ENCODE measurements at places on chromosomes 11 and 22. TPM values are rescaled to one million over a fixed set of nuclear protein-coding genes. Genes with fewer than 3 reads are reported as not detected.

DNA sequence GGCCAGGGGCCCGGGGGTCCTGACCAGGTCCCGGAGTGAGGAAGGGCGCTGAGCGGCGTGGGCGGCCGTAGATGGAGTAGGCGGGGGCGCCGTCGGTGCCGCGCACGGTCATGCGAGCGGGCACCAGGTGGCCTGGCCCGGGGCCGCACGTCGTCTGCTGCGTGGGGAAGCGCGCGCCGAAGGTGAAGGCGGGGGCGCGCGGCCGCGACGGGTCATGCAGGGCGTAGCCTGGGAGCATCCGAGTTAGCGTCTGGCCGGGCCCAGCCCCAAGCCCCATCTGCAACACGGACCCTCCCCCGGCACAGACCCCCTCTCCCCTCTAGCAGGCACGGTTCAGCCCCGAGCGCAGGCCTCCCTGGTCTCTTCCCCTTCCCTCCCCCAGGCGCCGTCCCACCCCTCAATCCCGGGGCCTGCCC is 1.7 kb upstream of the TYMP start:
- DNase-seq, result no peak
- no peaks in the 10 kb centered on the region for H3K36me3 ChIP-seq
- peaks cover 11% of the 10 kb centered on the region for H3K27me3 ChIP-seq
- peak overlapping the region; percentile 60 for H3K4me3 ChIP-seq
- H3K4me1 ChIP-seq, result peaks cover 14% of the 10 kb centered on the region

DNA sequence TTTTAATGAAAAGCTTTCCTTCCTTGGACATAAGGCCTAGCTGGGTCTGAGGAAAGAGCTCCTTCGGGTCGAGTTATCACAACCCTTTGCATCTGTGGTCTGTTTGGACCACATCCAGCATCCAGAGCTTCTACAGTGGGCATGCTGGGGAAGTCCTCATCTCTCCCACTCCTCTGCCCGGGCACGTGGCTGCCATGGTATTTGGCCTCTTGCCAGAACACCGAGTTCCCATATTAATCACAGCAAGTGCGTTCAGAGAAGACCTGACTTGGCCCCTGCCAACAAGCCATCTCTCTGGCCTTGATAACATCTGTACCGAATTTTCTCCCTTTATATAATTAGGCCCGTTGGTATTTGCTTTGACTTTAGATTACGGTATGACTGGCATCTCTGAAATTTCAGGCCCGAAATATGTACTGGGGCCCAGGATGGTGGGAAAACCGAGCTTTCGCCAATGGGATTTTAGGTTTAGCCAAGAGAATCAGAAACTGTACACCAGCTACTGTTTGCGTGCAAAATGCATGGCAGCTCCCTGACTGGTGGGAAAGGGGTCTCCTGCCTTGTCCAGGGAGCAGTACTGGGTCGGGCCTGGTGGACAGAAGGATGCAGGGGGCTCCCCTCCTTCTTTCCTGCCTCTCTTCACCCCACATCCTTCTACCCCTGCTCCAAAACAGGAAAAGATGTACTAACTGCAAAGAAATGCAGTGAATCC is 90.0 kb downstream of the MICAL2 start:
- H3K4me3 ChIP-seq, result no peak overlapping the region
- H3K27ac ChIP-seq, result peak overlapping the region; percentile 71
- H3K27me3 ChIP-seq, result no peaks in the 10 kb centered on the region
- H3K36me3 ChIP-seq, result peaks cover 12% of the 10 kb centered on the region
- peak; percentile 88 for DNase-seq

- H3K4me3 ChIP-seq, result no peak overlapping the region
- no peak overlapping the region for H3K27ac ChIP-seq
- H3K27me3 ChIP-seq, result no peaks in the 10 kb centered on the region
- H3K4me1 ChIP-seq, result no peaks in the 10 kb centered on the region
These were observed 28.5 kb downstream of the AASDHPPT start for GRCh38 chr11:106105986-106106385.

DNA sequence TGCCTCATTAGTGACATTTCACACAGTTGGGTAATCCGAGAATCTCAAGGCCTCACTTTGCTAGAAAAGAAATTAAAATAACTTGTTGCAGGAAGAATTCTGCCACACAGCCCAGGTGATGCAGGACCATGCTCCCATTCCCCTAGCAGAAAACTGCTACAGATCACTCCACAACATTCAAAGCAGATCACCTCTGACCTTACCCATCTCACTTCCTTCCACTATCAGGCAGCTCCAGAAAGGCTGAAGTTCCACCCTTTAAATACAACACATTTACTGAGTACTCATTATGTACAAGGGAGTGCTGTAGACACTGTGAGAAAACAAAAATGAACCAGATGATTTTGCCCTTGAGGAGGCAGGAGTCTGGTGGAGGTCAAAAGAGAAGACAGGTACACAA is 231.0 kb downstream of the TTC28 start:
- no peak for DNase-seq
- no peaks in the 10 kb centered on the region for H3K27me3 ChIP-seq
- no peak overlapping the region for H3K27ac ChIP-seq

GRCh38 chr11:94127638-94128037 is 1.0 kb upstream of the PANX1 start:
- no peak for DNase-seq
- H3K4me1 ChIP-seq, result peaks cover 9% of the 10 kb centered on the region
- peak overlapping the region; percentile 96 for H3K27ac ChIP-seq
- H3K36me3 ChIP-seq, result no peaks in the 10 kb centered on the region
- H3K27me3 ChIP-seq, result no peaks in the 10 kb centered on the region

GRCh38 chr22:39313258-39314001 is 6.0 kb downstream of the RPL3 start:
- no peak overlapping the region for H3K4me3 ChIP-seq
- no peak for DNase-seq
- no peak overlapping the region for H3K27ac ChIP-seq
- H3K27me3 ChIP-seq, result no peaks in the 10 kb centered on the region
- H3K4me1 ChIP-seq, result peaks cover 33% of the 10 kb centered on the region

- no peak for DNase-seq
- H3K4me3 ChIP-seq, result no peak overlapping the region
- no peak overlapping the region for H3K27ac ChIP-seq
These were observed 17.9 kb downstream of the GNAZ start for GRCh38 chr22:23088199-23088604.

GRCh38 chr11:20707876-20708275 is 38.5 kb downstream of the NELL1 start:
- no peaks in the 10 kb centered on the region for H3K36me3 ChIP-seq
- H3K27me3 ChIP-seq, result no peaks in the 10 kb centered on the region
- no peak for DNase-seq
- H3K4me1 ChIP-seq, result no peaks in the 10 kb centered on the region
- H3K27ac ChIP-seq, result no peak overlapping the region

DNA sequence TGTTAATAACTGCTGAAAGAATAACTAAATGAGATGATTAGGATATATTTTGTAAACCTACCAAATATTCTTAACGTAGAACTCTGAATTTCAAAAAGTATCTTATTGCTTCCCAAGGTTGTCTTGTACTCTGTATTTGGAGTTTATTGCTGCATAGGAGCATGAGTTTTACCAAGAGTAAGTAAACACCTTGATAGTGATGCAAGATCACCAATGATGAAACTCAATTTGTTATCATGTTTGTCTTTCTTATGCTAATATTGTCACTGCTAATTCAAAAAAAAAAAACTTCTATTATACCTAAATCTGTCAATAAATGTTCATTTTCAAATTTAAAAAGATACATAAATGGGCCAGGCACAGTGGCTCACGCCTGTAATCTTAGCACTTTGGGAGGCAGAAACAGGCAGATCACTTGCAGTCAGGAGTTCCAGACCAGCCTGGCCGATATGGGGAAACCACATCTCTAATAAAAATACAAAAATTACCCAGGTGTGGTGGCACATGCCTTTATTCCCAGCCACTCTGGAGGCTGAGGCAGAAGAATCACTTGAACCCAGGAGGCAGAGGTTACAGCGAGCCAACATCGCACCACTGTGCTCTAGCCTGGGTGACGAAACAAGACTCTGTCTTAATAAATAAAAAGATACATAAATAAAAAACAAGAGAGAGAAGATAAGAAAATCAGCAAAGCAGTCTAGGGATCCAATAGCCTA is 23.4 kb upstream of the PLAAT2 start:
- H3K27me3 ChIP-seq, result no peaks in the 10 kb centered on the region
- H3K4me3 ChIP-seq, result no peak overlapping the region
- no peaks in the 10 kb centered on the region for H3K4me1 ChIP-seq
- H3K27ac ChIP-seq, result no peak overlapping the region
- DNase-seq, result no peak

- H3K27me3 ChIP-seq, result peaks cover 23% of the 10 kb centered on the region
- no peaks in the 10 kb centered on the region for H3K36me3 ChIP-seq
- H3K4me1 ChIP-seq, result no peaks in the 10 kb centered on the region
- no peak overlapping the region for H3K27ac ChIP-seq
These were observed 66.7 kb downstream of the PDE2A start for GRCh38 chr11:72607496-72607895.

DNA sequence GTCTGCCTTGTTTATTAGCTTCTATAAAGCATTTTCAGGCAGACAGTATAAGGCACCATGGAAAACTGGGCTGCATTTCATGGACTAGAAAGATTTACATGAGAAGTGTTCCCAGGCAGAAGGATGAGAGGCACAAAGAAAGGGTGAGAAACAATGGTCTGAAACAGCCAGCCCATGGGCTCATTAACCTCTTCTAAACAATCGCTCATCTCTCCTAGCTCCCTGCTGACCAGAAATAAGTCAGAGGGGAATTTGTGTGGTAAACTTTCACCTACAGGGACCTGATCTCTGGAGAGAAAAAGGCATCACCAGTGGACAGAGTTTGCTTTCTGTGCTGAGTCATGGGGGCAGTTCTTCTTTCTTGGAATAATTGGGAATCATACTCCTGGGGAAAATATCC is 51.8 kb upstream of the KIRREL3 start:
- H3K27me3 ChIP-seq, result peaks cover 10% of the 10 kb centered on the region
- H3K27ac ChIP-seq, result no peak overlapping the region
- DNase-seq, result no peak
- H3K4me1 ChIP-seq, result no peaks in the 10 kb centered on the region
- H3K4me3 ChIP-seq, result no peak overlapping the region
- H3K36me3 ChIP-seq, result no peaks in the 10 kb centered on the region

- DNase-seq, result no peak
- no peaks in the 10 kb centered on the region for H3K36me3 ChIP-seq
- no peaks in the 10 kb centered on the region for H3K27me3 ChIP-seq
- H3K27ac ChIP-seq, result no peak overlapping the region
- H3K4me3 ChIP-seq, result no peak overlapping the region
These were observed 66.4 kb upstream of the KCNQ1OT1 start for GRCh38 chr11:2766166-2766565.

DNA sequence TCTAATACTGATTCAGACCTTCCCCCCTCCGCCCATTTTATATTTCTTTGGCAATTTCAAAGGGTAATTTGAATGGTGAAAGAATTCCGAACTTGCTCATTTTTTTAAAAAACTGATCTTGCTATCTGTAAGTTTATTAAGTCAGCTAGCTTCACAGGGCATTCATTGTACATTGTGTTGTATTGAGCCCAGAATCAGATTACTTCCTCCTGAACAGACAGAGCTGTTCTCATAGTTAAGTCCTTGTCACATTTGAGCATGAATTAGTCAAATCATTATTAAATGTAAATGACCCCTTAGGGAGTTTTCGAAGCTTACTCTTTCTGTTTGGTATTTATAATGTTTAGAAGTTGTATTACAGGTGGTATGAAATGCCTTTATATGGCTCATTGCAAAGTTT is 34.4 kb downstream of the CYP2R1 start:
- H3K4me3 ChIP-seq, result no peak overlapping the region
- H3K27me3 ChIP-seq, result no peaks in the 10 kb centered on the region
- H3K27ac ChIP-seq, result no peak overlapping the region

- no peak for DNase-seq
- peaks cover 17% of the 10 kb centered on the region for H3K27me3 ChIP-seq
- no peaks in the 10 kb centered on the region for H3K36me3 ChIP-seq
- no peaks in the 10 kb centered on the region for H3K4me1 ChIP-seq
These were observed 27.5 kb downstream of the MOV10L1 start for GRCh38 chr22:50117168-50117762.

- no peak for DNase-seq
- no peak overlapping the region for H3K27ac ChIP-seq
- H3K4me1 ChIP-seq, result no peaks in the 10 kb centered on the region
- no peaks in the 10 kb centered on the region for H3K27me3 ChIP-seq
- H3K4me3 ChIP-seq, result no peak overlapping the region
These were observed 752.8 kb downstream of the OPCML start for GRCh38 chr11:132779497-132779896.

- peaks cover 12% of the 10 kb centered on the region for H3K27me3 ChIP-seq
- no peak overlapping the region for H3K4me3 ChIP-seq
- no peaks in the 10 kb centered on the region for H3K4me1 ChIP-seq
- no peak overlapping the region for H3K27ac ChIP-seq
- no peaks in the 10 kb centered on the region for H3K36me3 ChIP-seq
These were observed 54.2 kb upstream of the PHF21A start for GRCh38 chr11:46175401-46176002.

DNA sequence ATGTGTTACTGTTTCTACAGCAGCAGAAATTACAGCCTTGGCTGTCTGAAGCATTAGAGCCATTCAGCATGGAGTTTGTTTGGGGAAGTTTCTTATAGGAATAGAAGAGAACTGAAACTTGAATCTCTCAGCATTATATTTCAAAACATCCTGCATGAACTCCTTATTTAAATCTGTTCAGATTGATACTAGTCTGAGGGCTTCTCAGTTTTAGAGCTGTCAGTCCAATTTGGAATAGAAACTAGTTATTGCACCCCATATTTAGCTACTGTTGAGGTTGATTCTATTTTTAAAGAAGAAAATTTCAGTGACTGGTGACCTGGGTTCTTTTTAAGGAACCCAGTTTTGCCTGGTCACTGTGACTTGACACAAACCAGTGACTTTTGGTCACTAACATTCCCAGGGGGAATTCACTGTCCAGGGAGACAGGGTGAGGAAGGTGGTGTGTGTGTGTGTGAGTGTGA is 126.0 kb upstream of the TTC12 start:
- H3K36me3 ChIP-seq, result no peaks in the 10 kb centered on the region
- H3K4me3 ChIP-seq, result no peak overlapping the region
- no peaks in the 10 kb centered on the region for H3K4me1 ChIP-seq
- no peak for DNase-seq
- no peak overlapping the region for H3K27ac ChIP-seq
- no peaks in the 10 kb centered on the region for H3K27me3 ChIP-seq

- no peaks in the 10 kb centered on the region for H3K36me3 ChIP-seq
- H3K27ac ChIP-seq, result no peak overlapping the region
- H3K4me3 ChIP-seq, result no peak overlapping the region
- no peak for DNase-seq
- no peaks in the 10 kb centered on the region for H3K4me1 ChIP-seq
These were observed 154.5 kb upstream of the C11orf87 start for GRCh38 chr11:109267293-109268095.

DNA sequence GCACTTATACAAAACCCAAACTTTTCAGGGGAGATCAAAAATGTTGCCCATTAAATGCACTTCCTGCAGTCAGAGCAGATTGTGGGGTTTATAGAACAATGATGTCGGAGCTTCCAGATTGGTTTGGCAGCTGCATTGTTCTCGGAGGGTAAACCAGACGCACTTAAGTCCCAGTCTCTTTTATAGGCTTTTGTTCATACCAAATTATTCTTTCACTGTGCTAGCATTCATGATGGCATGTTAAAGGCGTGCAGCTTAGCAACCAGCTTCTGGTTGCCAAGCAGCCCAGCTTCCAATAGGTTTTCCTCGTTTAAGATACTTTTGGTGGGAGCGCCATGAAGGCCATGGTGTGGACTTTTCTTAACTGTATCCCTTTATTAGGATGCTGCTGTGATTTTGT is 40.9 kb downstream of the ZC3H12C start:
- no peak overlapping the region for H3K27ac ChIP-seq
- H3K36me3 ChIP-seq, result no peaks in the 10 kb centered on the region
- no peak for DNase-seq
- H3K4me3 ChIP-seq, result no peak overlapping the region

FOLR3 gene
- total RNA-seq, result 0.99 TPM

CD3E gene
- total RNA-seq, result not detected

THY1 gene
- total RNA-seq, result 105 TPM

C11orf42 gene
- not detected for total RNA-seq

FJX1 gene
- 8.7 TPM for total RNA-seq

PATE2 gene
- total RNA-seq, result not detected
